EL (cell line): ENCODE measurements at places on chromosomes 11 and 22.

- no peak for DNase-seq
Measured at GRCh38 chr11:75500742-75501141, 25.0 kb downstream of the GDPD5 start.

GRCh38 chr22:48025096-48025495 is 1262.6 kb downstream of the TBC1D22A start:
- no peak for DNase-seq

- no peak for DNase-seq
Measured at GRCh38 chr11:94043241-94043640, 22.1 kb downstream of the HEPHL1 start.

GRCh38 chr11:124167826-124168231 is 15.3 kb upstream of the OR10D3 start:
- no peak for DNase-seq

DNA sequence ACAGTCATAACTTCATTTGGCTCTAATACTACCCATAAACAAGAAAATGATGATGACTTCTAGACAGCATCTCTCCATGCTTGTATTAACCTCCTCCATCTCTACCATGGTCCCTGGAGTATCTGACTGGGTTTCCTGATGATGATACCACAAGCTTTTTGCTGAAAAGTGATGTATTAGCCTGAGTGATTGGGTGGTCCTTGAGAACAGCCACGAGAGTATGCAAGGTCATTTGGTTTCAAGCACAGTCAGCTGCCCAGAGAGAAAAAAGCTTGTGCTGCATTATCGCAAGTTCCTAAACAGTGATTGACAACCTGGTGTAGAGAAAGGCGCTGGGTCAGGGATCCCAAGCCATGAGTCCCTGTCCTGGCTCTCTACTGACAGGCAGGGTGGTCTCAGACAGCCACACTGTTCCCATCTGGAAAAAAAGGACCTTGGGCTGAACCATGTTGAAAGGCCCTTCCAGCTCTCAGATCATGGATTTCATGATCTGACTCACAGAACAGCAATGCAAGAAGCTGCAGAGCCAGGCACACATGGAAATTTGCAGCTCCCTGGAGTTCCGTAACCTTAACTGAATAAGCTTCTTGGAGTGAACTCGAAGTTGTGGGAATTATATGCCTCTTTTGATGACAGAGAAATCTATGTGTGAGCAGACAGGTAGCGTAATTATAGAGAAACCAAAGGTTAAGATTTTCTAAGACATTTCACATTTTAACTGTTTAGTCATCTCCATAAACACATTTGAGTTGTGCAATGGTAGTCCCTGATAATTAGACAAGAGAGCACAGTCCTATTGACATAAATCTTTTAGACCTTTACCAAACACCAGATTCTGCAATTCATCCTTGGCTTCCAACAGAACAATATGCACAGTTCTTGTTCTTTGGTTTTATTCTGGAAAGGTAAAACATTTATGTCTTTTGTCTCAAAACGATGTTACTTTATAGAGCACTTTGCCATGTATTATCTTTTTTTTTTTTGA is 54.1 kb upstream of the UBASH3B start:
- peak; percentile 72 for DNase-seq

GRCh38 chr11:71447791-71448256 is 369 bp downstream of the DHCR7 start:
- peak; percentile 26 for DNase-seq

GRCh38 chr11:85884581-85885021 is 29.4 kb downstream of the CCDC83 start:
- peak; percentile 21 for DNase-seq

DNA sequence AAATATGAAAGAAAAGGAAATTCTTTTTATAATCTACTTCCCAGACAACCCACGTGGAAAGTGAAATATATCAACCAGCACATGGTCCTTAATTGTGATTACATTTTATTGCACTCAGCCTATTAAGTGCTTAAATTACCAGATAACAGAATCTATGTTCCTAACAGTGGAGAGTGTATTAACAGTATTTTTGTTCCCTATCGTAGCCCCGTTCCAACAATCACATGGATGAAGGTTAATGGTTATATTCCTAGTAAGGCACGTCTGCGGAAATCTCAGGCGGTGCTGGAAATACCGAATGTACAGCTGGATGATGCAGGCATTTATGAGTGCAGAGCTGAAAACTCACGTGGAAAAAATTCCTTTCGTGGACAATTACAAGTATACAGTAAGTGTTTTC is 626.1 kb upstream of the ARHGAP42 start:
- DNase-seq: no peak

GRCh38 chr11:134330611-134331353 is 1.0 kb upstream of the GLB1L2 start:
- DNase-seq: no peak

DNA sequence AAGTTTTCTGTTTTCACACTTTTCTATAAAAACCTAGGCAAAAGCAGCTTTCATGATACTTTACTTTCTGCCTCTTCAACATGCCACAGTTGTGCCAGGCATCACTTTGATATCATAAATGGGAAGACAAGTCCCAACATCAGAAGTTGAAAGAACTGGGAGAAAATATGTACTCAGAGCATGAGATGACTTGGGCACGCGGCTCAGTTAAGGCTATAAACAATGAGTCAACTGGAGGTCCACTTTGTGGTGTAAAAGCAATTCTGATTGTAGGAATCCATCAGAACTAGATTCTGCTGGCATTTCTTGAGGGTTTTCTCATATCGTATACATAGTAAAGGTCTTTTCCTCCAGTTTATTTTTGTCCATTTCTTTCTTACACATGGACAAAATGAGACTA is 109.7 kb upstream of the USP47 start:
- DNase-seq: no peak

DNA sequence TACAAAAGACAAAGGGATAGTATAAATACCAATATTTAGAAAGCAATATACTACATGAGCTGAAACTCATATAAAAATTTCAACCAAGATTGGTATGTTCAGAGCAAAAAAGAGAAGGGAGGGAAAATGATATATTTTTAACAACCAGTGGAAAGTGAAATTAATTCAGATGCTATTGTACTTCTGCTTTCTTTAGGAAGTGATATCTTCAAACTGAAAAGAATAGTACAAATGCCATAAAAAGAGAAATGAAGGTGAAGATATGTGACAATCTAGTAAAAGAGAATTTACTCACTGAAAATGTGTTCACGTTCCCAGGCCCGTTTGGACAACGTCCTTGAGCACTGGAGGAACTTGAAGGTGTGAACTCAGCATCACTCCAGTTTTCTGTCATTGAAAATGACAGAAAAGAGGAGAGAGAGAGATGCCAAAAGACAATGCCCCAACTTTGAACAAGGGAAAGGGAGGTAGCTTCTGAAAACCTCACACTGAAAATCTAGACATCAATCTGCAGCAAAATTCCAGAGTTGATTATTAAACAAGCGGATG is 47.5 kb downstream of the SC5D start:
- no peak for DNase-seq

- no peak for DNase-seq
Measured at GRCh38 chr11:134609361-134610115, 197.5 kb upstream of the B3GAT1 start.

GRCh38 chr11:88544656-88545280 is 207.2 kb upstream of the CTSC start:
- no peak for DNase-seq

- DNase-seq: peak; percentile 50
Measured at GRCh38 chr11:111918390-111919256, at the start of gene C11orf52. Gene C11orf52 (plus strand): TSS chr11:111918913. CDS start chr11:111918973, 60 bp downstream.

DNA sequence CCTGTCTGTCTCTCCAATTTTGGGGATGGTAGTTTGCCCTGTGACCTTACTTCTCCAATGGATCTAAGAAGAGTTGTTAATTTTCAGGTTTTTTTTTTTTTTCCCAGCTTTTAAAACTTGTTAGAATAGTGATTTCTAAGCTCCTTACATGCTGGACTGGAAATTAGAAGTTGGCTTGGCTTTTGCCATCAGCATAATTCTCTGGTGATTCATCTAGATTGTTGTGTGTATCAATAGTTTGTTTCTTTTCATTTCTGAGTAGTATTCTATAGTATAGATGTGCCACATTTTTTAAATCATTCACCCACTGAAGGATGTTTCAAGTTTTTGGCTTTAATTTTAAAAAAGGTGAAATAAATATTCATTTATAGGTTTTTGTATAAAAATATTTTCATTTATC is 51.4 kb downstream of the ADAMTS15 start:
- peak; percentile 39 for DNase-seq

DNA sequence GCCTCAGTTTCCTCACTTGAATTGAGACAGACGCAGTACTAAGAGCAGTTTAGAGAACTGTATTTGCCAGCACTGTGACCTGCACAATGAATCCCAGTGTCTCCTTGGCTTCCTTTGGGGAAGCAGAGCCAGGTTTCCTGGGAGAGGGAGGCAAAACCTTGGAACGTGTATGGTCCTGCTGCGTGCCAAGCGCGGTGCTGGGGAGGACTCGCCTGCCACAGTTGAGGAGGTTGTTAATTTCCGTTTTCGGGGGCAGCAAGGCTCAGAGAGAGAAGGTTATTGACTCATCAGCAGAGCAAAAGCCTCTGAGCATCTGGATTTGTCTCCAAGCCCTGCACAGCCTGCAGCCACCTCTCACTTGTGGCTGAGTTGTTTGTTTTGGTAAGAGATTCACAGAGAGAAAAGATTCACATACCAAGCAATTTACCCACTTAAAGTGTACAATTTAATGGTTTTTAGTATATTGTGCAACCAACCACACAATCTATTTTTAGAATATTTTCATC is 10.8 kb downstream of the SYT12 start:
- peak; percentile 98 for DNase-seq

DNA sequence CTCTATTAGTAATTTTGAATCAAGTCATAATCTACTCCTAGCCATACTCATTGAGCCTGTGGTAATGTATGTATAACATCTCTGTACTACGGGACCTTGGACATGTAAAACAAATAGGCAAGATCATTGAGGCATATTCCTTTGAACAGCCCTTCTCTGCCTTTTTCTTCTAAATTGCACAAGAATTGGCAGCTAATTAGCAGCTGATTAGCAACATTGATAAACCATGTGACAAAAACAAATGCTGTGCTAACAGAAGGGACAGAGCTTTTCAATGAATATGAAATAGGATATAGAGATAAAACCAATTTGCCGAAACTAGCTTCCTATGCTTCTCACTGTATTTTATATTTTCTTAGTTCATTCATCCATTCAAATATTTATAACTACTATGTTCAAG is 1474.2 kb downstream of the FAM181B start:
- DNase-seq: no peak

DNA sequence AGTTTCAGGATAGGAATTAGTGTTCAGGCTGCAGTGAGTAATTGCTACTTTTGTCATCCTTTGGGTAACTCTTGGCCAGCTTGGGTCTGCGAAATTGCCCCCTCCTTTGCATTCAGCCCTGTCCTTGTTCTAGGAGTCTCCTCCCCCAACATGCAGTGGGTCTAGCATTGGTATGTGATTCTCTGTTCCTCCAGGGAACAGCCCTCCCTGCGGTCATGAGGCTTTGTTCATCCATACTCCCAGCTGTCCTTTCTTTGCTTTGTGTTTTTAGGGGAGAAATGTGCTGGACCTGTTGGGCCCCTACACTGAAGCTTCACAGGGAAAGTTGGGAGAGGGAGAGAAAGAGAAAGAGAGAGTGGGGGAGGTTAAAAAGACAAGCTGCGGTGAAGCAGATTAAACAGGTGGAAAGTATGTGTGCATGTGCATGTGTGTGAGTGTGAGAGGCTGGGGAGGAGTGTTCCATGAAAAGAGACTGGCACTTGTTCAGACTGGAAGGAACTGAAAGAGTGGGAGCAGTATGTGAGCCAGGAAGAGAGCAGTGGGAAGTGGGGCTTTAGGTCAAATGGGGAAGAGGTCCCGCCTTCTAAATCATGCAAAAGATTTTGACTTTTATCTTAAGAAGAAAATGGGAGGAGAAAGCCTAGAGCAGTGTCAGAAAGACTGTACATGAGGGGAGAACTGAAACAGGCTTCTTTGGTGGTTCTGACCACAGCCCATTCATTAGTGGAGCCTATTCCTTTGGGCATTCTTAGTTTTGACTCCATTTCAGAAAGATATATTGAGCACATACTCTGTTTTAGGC is 17.9 kb upstream of the SESN3 start:
- DNase-seq: no peak

DNA sequence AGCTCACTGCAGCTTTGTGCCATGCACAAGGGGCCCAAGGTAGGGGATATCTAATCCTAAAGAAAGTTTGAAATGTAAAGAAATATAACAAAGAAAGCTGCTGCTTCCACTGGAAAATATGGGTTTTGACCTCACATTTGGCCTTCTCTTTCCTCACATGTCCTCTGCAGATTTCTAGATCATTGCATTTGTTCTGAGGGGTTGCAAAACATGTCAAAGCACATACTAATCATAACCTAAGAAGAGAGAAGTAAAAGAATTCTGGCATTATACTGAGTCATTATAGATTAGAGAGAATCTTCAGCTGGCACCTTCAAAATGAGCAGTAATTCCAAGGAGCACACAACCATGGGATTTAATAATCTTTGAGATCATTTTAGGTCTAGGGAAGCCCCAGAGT is 92.5 kb upstream of the CHRM4 start:
- no peak for DNase-seq

- peak; percentile 66 for DNase-seq
Measured at GRCh38 chr11:111059726-111060125, 185.8 kb upstream of the POU2AF2 start.

- DNase-seq: no peak
Measured at GRCh38 chr22:23164091-23164490, 16.2 kb upstream of the BCR start.

GRCh38 chr11:33452836-33453624 is 195.8 kb downstream of the HIPK3 start:
- DNase-seq: peak; percentile 88

- DNase-seq: no peak
Measured at GRCh38 chr11:109929308-109929707, 163.9 kb upstream of the ZC3H12C start.

DNA sequence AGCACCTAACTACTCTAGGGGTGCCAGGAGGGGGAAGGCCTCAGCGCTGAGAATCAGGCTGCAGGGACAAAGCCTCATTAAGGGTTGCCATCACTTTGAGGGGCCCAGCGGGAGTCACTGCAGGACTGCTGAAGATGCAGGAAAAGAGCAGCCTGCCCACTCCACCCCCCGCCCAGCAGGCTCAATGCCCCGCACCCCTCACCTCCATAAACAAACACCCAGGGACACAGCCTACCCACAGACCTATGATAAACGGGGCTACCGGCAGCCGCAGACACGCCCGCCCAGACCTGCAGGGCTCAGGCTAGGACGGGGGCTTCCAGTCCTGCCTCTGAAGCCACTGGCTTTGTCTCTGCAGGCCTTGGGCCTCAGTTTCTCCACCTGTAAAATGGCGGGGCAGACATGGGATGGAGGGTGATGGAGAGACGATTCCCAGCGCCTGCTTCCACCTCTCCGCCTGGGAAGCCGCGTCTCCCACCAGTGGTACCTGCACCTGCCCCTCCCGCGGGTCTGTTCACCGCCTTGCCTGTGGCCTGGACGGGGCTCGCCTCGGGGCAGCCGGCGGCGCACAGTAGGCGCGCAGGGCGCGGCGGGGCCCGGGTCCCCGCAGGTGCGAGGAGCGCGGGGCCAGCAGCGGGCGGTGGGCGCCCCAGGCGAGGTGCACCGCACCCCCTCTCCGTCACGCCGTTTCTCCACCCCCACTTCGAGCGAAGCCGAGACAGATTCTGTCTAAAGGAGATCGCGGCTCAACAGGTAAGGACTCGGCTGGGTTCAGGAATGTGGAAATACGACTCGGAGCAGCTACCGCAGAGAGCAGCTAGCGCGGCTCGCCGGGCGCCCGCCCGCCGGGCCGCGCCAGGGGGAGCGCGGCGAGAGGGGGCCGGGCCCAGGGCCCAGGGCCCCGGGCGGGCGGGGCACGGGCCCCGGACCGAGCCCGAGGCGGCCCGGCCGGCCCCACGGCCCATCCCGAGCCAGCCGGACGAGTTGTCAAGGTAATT is 1.5 kb downstream of the WNT7B start:
- no peak for DNase-seq

- DNase-seq: peak; percentile 73
Measured at GRCh38 chr11:120326228-120326627, 1.1 kb downstream of the TLCD5 start.
